Heart right ventricle (tissue), 16 donors: ENCODE measurements at places on chromosomes 7 and 10. TPM values are rescaled to one million over a fixed set of nuclear protein-coding genes. Genes with fewer than 3 reads are reported as not detected.

The ZNF425 gene
- 1.2 TPM for total RNA-seq

- no peaks in the 10 kb centered on the region for H3K36me3 ChIP-seq
- peak overlapping the region; percentile 79 for H3K27ac ChIP-seq
- H3K27me3 ChIP-seq: no peaks in the 10 kb centered on the region
- no peak overlapping the region for H3K4me3 ChIP-seq
- H3K4me1 ChIP-seq: peaks cover 33% of the 10 kb centered on the region
- DNase-seq: no peak
These were observed 77.0 kb upstream of the PODXL start for GRCh38 chr7:131633342-131633843.

- peak; percentile 47 for DNase-seq
- H3K4me3 ChIP-seq: no peak overlapping the region
- peaks cover 21% of the 10 kb centered on the region for H3K36me3 ChIP-seq
- no peak overlapping the region for H3K27ac ChIP-seq
- peaks cover 29% of the 10 kb centered on the region for H3K4me1 ChIP-seq
These were observed 7.9 kb downstream of the ZNF22 start for GRCh38 chr10:45008524-45009161.

The SEM1 gene
- total RNA-seq: 61.4 TPM

The KNDC1 gene
- 0.14 TPM for total RNA-seq

The HUS1 gene
- 35.9 TPM for total RNA-seq

DNA sequence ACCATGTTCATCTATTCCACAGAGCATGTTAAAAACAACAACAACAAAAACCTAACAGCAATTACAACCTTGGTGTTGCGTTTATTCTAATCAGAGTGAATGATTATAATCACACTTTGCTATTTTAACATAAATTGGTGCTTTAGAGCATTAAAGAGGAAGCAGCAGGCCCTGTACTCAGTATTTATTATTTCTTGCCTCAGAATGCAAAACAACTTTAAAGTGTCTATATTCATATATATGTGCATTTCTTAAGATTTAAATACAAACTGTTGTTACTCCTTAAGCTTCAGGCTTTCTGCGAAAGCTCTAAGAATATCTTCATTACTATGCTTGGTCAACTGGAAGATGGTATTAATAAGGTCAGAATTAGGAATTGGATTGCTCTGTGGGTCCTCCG lies 21.5 kb downstream of the ARL5B start:
- peaks cover 9% of the 10 kb centered on the region for H3K4me1 ChIP-seq
- no peak overlapping the region for H3K4me3 ChIP-seq
- DNase-seq: no peak
- no peaks in the 10 kb centered on the region for H3K27me3 ChIP-seq
- no peak overlapping the region for H3K27ac ChIP-seq

The TNS3 gene
- total RNA-seq: 40.5 TPM

GRCh38 chr7:12685550-12685949 lies 1.9 kb upstream of the ARL4A start:
- peak overlapping the region; percentile 92 for H3K4me3 ChIP-seq
- no peaks in the 10 kb centered on the region for H3K36me3 ChIP-seq
- DNase-seq: peak; percentile 19
- H3K27ac ChIP-seq: peak overlapping the region; percentile 91

DNA sequence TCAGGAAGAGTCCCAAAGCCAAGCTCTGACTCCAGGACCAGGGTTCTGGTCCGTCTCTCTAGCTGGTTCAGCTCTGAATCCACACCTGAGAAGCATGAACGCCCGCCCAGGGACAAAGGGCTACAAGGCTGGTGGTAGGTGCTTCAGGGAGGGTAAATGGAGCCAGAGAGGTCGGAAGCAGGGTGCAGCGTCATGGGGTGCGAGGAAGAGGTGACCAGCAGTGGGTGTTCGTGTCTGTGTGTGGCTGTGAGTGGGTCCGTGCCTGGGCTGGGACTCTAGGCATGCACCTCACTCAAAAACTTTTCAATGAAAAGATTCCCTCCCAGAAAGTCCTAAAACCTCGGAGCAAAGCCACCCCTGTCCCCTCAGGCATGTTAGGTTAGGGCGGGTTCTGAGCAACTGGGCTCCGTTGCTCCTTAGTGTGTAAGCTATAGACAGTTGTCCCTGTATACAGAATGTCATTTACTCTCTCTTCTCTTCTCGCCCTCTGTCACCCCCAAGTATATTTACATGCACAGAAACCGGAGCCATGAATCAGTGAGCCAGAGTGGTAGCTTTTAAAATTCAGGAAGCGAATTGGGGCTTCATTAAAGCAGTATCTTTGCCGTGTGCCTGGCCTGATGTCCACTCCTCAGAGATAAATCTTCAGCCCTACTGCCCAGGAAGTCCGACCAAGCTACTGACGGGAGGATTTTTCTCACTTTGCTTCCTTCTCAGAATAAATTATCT lies 12.3 kb upstream of the GATA3 start:
- H3K4me3 ChIP-seq: no peak overlapping the region
- peaks cover 98% of the 10 kb centered on the region for H3K27me3 ChIP-seq
- H3K4me1 ChIP-seq: peaks cover 10% of the 10 kb centered on the region

DNA sequence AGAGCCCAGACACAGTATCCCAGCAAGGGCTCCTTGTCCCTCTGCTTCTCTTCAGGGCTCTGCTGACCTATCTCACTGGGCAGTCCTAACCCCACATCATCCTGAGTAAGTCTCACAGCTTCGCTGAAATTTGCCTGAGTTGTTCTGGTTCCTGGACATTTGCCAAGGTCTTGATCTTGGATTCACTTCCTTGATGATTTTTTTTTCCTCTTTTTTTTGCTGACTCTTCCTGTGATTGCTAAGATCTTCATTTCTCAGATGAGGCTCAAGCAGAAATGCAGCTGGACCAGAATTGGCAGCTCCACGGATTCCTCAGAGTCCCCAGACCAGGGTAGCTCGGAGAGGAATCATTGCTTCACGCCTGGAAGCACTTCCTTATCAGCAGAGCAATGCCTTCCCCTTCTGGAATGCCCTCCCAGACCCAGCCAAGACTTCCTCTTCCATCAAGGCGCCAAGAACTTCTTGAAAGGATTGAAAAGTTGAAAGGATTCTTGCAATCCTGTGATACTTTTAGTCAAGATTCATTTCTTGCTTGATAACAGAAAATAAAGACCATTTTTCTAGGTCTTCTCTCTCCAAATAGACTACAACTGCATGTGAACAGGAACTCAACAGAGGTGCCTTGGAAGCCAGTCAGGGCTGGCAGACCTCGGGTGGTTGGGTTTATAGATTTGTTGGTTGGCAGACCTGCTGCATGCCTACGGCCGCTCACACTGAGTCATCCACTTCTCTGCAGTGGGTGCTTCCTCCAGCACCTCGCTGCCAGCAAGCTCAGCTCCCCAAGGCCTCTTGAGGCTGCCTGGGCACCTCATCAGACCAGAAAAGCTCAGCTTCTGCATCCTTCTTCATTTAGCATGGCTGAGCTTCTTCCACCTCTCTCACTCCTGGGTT lies 8.8 kb upstream of the AFAP1L2 start:
- peaks cover 15% of the 10 kb centered on the region for H3K4me1 ChIP-seq
- no peaks in the 10 kb centered on the region for H3K27me3 ChIP-seq
- no peak overlapping the region for H3K4me3 ChIP-seq
- H3K36me3 ChIP-seq: no peaks in the 10 kb centered on the region
- H3K27ac ChIP-seq: no peak overlapping the region

The CASP7 gene
- 10.2 TPM for total RNA-seq

DNA sequence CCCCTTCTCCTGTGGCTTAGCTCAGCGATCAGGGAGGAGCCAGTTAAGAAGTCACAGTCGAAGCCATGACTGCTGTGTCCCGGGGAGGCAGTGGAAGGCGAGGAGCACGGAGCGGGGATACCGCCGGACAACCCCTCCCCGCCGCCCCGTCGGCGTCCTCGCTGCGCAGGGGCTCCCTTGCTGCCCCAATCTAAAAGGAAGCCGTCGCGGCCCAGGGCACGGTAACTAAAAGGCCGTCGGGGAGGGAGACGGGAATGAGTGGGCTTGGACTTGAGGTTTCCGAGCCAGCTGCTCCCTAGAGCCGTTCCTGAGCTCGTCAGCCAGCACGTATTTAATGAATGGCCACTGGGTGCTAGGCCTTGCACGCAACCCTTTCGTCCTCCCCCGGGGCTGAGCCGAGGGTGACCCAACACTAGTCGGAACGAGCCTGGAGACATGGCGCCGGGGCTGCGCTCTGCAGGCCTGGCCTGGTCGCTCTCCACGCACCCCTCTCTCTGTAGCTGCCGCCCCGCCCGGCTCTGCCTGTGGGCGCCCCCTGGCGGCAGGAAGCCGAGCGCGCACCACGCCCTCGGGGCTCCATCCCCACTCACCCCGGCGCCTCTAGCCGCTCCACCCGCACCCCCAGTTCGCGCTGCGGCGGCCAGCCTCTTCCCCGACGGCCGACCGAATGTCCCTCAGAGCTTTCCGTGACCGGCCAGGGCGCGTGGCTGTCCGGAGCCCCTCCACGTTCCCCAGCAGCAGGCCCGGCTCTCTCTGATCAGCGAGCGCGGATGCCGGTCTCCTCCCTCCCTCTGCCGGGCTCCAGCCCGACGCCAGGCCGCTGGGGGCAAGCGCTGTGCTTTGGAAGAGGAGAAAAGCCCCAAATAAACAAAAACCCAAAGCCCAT lies 29.3 kb upstream of the KCNK18 start:
- H3K27me3 ChIP-seq: peaks cover 100% of the 10 kb centered on the region
- no peaks in the 10 kb centered on the region for H3K36me3 ChIP-seq
- peak; percentile 13 for DNase-seq
- peak overlapping the region; percentile 21 for H3K4me3 ChIP-seq

DNA sequence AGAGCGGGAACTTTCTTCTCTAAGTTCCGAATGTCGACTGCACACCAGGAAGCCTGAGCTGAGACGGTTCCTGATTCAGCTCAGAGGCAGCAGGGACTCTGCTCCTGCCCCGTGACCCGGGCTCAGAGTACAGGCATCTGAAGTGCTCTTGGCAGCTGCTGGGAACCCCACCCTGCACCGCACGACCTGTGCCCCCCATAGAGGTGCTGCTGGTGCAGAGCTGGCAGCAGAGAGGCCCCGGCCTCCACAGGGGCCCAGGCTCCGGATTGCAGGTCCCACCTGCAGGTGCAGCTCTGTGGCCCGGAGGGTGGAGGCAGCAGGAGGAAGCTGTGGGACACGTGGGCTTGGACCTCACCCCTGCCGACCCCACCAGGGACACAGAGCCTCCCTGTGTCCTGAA lies 39.5 kb upstream of the ADGRA1 start:
- H3K4me3 ChIP-seq: no peak overlapping the region
- H3K27ac ChIP-seq: no peak overlapping the region
- no peaks in the 10 kb centered on the region for H3K36me3 ChIP-seq
- peaks cover 56% of the 10 kb centered on the region for H3K27me3 ChIP-seq
- no peak for DNase-seq

DNA sequence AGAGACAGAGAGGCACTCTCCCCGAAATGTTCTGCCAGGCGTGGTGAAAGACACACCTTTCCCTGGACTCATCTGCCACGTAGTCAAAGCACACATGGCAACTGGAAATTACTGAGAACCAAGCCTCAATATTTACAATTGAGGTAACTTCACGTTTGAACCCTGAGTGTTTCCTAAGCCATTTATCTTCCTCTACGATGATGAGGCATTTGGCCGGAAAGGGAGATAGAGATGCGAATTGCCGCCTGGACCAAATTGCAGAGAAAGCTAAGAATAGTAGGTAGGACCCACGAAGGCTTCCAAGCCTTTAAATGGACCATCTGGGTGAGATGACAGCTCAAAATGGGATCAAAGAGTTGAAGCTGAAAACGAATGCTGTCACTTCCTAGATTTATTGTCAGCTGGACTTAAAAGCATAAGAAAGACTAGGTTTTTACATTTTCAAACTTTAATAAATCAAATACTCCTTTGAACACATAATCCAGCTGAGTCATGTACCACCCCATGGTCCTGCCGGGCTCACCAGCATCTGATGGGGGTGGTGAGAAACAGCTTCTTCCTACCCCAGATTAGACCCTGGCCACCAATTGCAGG lies 135.6 kb upstream of the LYZL2 start:
- no peaks in the 10 kb centered on the region for H3K4me1 ChIP-seq
- no peak overlapping the region for H3K27ac ChIP-seq
- DNase-seq: no peak
- H3K4me3 ChIP-seq: no peak overlapping the region

The AKR1D1 gene
- not detected for total RNA-seq

The GTF2IRD2 gene
- 18.0 TPM for total RNA-seq

DNA sequence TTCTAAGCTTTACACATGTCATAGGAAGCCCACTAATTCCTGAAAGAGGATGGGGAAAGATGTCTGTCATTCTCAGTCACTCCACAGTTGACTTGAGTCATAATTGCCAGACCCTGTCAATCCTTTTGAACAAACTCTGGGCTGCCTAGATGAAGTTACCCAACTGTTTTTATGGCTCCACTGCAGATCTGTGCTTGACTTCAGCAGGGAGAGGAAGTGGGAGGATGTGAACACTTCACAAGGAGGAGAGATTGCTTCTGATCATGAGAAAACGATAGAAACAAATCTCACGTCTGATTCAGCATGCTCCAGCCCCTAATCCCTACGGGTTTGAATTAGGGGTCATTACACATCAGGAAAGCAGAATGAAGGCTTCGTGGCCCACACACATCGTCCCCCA lies 596.6 kb upstream of the CELF2 start:
- no peak overlapping the region for H3K4me3 ChIP-seq
- no peak for DNase-seq
- no peak overlapping the region for H3K27ac ChIP-seq
- no peaks in the 10 kb centered on the region for H3K4me1 ChIP-seq

DNA sequence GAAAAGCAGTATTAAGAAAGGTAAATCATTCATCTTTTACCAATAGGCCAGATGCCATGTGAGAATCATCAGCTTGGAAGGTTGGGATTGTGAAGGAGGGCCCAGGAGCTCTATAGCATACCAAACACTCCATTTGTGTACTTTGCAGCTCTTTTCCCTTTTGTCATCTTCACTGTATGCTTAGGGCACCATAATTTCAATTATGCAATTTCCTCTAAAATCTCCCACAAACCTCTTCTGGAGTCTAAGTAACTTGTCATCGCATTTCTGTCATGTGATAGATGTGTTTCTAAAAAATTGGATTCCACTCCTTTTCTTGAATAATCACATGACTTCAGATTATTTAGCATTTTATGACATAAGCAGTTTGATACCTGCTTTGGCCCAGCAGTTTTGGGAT lies 17.9 kb downstream of the RPP30 start:
- peaks cover 99% of the 10 kb centered on the region for H3K36me3 ChIP-seq
- no peaks in the 10 kb centered on the region for H3K4me1 ChIP-seq
- H3K27me3 ChIP-seq: no peaks in the 10 kb centered on the region
- no peak overlapping the region for H3K4me3 ChIP-seq
- H3K27ac ChIP-seq: no peak overlapping the region
- no peak for DNase-seq

The MALRD1 gene
- total RNA-seq: 1.7 TPM

DNA sequence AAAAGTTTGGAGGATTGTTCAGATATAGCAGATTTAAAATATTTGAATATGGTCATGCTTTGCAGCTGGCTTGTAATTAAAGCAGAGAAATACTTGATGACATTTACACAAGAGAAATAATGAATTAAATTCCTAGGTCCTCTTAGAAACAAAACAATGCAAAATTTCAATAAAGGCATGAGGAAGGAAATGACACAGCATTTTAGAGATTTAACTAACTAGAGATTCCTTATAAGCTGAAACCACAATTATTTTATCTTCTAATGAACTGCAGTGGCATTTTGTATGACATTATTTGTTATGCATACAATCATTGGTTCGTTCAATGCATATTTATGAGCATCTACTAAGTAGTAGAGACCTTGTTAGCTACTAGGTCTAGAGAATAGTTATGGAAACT lies 490.9 kb downstream of the ZWINT start:
- no peaks in the 10 kb centered on the region for H3K36me3 ChIP-seq
- H3K4me3 ChIP-seq: no peak overlapping the region
- no peaks in the 10 kb centered on the region for H3K27me3 ChIP-seq
- no peak for DNase-seq

The BTBD16 gene
- total RNA-seq: not detected
